ENCODE measurements at places on chromosomes 3 and 15.

DNA sequence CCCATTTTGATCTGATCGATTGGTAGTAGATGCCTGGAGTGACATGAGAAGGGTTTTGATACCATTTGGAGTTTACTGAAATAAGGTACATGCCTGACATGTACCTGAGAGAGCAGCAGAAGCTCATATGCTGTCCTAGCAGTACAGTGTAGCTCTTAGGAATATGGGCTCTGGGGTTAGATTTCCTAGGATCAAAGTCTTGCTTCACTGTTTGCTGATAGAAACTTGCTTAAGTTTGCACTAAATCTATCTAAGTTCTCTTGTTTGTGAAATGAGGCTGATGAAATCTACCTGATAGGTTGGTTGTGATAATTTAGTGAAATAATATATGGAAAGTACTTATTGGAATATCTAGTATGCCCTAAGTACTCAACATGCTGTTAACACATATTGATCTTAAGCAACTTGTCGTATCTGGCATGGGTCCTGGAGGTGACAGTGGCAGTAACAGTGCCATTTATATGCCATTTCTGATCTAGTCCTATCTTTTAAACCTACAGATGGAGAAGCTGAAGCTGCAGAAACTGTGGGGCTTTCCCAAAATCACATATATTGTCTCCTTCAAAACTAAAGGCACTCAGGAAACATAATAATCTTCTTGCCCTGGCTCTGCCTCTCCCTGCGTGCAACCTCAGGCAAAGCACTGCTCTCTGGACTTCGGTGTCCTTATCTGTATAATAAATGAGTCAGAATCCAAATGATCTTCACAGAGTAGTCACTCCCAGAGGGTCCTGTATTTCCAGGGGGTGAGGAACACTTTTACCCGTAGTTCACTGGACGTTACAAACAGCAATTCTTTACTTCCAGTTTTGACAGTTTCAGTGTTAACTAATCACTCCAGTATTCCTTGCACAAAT, 223.6 kb upstream of the SETMAR start:
- DNase-seq: no peak

DNA sequence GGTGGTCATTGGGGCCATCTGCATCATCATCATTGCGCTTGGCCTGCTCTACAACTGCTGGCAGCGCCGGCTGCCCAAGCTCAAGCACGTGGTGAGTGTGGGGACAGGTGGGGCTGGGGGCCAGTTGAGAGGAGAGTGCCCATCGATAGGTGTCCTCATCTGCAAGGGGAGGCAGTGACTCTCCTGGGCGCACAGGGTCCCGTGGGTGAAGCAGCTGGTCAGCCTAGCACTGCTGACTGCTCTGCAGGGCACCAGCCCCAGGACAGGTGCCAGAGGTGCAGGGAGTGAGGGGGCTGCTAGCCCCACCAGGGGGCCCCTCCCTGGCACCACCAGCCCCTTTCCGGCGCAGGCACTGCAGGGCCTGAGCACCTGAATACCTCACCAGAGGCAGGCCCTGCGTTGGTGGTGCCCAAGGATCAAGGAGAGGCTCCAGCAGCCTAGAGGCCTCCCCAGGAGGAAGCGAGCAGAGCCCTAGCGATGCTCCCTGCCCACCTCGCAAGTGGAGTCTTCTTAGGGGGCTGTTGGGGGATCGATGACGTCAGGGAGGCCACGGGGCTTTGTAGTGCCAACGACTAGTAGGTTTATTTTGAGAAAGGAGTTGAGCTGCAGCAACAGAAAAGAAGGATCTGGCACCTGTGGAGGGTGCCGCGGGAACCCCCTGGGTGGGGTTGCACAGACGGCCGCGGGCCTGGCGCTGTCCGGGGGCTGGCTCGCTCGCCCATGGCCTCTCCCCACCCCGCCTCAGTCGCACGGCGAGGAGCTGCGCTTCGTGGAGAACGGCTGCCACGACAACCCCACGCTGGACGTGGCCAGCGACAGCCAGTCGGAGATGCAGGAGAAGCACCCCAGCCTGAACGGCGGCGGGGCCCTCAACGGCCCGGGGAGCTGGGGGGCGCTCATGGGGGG, 976 bp upstream of the ABTB1 start:
- no peak for DNase-seq

GRCh38 chr3:17307887-17308286, 423.1 kb downstream of the PLCL2 start:
- no peak for DNase-seq

DNA sequence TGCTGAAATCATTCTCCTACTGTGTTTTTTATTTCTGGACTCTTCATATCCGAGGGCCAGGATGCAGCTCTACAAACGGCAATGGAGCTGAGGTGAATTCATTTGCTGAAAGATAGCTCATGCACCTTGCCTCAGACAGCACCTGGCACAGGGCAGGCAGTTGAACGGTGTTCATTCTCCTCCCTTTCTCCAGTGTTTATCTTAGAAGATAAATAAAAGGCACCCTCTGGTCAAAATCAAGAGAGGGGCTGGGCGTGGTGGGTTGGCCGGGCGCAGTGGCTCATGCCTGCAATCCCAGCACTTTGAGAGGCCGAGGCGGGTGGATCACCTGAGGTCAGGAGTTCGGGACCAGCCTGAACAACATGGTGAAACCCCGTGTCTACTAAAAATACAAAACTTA, 79.3 kb upstream of the LMOD3 start:
- no peak for DNase-seq

- DNase-seq: no peak
These were observed 62.2 kb upstream of the P2RY1 start for GRCh38 chr3:152772674-152773225.

GRCh38 chr3:44348993-44349392, 10.4 kb downstream of the TCAIM start:
- DNase-seq: no peak

GRCh38 chr3:38349684-38350359, 3.2 kb downstream of the XYLB start:
- DNase-seq: no peak

GRCh38 chr3:195207731-195208130, 63.2 kb downstream of the XXYLT1 start:
- DNase-seq: no peak

- DNase-seq: no peak
These were observed 96.5 kb upstream of the TNFAIP8L3 start for GRCh38 chr15:51191072-51191670.

DNA sequence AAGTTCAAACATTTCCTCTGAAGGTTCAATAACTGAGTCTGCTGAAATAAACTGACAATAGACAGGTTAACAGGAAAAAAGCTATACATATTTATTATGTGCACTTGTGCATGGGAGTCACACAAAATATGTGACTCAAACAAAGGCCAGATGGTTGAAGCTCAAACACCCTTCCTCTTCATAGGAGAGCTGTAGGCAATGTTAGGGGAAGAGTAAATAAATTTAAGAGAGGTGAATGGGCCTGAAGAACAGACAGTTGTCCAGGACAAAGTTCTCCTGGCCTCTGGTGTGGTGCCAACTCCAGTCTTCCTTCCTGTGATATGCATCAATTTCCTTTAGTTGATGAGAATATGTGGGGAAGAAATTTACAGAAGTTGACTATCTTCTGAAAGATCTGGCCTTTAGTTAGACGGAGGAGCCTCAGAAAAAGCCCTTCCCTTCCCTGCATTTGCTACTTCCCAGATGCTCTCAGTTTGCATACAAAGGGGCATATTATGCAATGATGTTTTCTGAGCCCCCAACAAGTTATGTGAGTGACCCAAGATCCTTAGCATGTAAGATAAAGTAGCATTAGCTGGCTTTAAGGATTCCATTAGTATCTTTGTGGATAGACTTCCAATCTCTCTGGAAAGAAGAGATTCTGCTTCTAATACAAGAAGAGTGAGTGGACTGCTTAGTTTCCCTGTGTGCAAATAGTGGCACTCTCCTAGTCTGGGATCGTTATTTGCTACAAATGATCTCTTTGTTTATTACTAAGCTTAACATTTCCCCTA, 96.4 kb upstream of the IGSF10 start:
- DNase-seq: no peak

GRCh38 chr3:123611082-123611481, 26.2 kb upstream of the HACD2 start:
- no peak for DNase-seq

DNA sequence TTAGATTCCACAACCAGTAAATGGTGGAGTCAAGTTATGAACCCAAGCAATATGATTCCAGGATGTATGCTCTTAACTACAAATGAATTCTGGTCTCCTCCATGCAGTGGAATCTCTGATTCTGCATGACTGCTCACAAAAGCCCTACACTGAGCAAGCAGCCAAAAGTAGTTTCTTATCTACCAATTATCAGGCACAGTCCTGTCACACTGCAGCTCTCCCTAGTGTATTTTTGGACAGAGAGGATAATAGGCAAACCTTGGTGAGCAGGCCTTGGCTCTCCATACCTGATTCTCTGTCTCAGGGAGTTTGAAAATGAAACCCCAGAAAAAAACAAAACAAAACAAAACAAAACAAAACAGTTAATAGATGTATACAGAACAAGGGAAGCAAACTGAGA, 3.5 kb upstream of the SSR3 start:
- no peak for DNase-seq

GRCh38 chr3:42680271-42680670, 5.1 kb upstream of the KLHL40 start:
- no peak for DNase-seq

GRCh38 chr3:113626503-113627371, 69.7 kb downstream of the USF3 start:
- no peak for DNase-seq

DNA sequence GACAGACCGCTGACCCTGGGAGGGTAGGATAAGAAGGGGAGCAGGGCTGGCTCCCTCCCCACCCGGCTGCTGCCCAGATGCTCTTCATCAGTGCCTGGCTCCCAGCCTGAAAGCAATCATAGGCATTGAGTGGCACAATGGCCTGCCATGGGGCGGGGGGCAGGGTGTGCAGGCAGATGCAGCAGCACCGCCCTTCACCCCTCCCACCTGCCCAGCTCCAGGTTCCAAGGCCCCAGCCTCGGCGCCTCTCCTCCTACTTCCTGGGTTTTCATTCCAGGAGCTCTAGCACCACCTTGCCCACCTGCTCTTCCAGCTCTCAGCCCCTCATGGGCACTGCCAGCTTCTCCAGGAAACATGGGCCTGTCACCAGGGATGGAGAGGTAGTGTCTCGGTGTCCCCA, 101.7 kb downstream of the MEGF11 start:
- DNase-seq: no peak

DNA sequence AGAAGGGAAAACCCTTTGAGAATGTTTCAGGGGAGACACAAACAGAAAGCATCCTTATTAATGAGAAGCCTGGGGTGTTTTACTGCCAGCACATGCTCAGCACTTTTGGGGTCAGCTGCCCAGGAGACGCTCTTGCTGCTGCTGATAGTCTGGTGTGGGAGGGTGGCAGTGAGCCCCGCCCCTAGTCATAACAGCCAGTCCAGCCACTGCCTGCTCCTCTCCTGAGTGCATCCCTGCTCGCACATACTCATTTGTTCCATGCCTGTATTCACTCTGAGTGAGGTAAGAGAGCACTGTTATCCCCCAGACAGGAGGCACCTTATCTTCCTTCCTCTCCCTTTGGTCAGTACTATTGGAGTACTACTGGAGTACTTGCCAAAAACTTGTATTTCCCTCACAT, 101.3 kb downstream of the ETFA start:
- no peak for DNase-seq

- DNase-seq: no peak
These were observed 226.6 kb upstream of the HES1 start for GRCh38 chr3:193909387-193909786.

GRCh38 chr3:51269466-51269865, 115.6 kb upstream of the MANF start:
- DNase-seq: no peak

GRCh38 chr15:29896062-29896461, 73.8 kb upstream of the TJP1 start:
- DNase-seq: no peak

DNA sequence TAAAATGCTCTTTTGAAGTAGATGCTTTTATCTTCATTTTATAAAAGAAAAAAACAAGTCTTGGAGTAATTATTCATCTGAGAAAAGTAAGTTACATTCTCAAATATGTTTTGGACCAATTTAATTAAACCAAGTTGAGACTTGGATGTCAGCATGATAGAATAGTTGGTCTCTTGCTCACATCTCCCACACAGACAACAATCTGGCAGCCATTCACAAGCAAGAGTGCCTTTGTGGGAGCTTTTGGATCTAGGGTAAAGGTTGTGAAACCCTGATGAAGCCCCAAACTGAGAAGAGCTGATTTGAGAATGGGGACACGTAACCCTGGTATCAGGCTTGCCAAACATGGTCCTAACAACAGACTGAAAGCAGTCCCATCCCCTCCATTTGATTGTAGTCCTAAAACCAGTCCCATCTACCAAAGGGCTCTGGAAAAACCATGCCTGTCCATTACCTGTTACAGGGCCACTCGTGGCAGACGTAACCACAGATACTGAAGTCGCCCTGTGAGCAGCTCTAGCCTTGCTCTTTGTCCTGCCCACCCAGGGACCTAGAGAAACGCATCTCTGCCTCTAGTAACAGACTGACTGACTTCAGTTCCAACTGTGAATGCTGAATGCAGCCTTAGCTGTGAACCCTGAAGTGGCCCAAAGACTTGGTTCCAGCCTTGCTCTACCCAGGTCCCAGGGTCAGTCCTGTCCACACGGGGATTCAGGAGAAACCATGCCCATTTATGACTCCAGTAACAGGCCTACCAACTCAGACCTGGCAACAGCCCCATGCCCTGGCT, 145.5 kb upstream of the SYNPR start:
- no peak for DNase-seq

DNA sequence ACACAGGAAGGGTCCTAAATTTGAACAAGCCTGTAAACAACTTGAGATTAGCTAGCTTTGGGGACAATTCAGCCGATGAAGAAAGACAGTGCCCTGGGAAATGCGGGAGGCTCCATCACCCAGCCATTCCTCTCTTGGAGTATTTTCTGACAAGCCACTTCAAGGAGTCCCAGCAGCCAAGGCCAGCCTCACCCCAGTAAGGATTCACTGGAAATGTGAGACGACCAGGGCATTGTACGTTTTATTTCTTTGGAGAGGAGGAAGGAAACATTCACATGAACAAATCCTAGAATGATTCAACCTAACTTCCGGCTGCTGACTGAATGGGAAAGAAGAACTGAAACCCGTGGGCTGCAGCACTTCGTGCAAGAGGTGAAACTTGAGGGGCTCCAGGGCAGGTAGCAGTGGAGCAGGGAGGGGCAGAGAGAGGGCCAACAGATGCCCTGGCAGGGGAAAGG, 116.4 kb upstream of the ARHGEF3 start:
- DNase-seq: peak; percentile 62

- DNase-seq: no peak
These were observed 129.1 kb upstream of the MBNL1 start for GRCh38 chr3:152139651-152140050.

GRCh38 chr3:58049143-58049785, 41.0 kb downstream of the FLNB start:
- no peak for DNase-seq

- no peak for DNase-seq
These were observed 9.4 kb downstream of the NAA50 start for GRCh38 chr3:113736548-113737089.

DNA sequence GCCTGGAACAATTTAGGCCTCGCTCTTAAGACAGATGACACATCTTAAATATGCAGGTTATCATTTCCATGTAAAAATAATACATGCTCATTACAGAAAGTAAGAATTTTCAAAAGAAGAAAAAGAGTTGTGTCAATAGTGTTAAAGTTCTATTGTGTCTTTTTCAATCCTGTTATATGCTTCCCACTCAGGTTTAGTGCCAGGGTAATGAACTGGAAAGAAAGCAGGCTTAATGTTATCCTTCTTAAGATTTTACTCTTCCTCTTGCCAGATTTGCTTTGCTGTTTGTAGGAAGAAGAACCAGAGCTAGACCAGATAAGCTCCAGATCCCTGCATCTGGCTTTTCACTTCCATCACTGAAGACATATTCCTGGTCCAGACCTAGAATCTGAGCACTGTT, 128.6 kb downstream of the TPRG1 start:
- DNase-seq: no peak

- no peak for DNase-seq
These were observed 25.6 kb upstream of the NLGN1 start for GRCh38 chr3:173371848-173372487.
